Activated T-helper 1 cell treated with anti-CD3 and anti-CD28 coated beads, Interleukin-12 subunit alpha, Interleukin-12 subunit beta, Interleukin-2, Interleukin-4 antibody, amounts not matched to agents 30 ng/mL and 10 ng/mL and 1 ng/mL, durations not matched to agents 14 hours and 24 hours and 36 hours (primary cell): ENCODE measurements at places on chromosomes 5 and 9.

GRCh38 chr5:72654231-72654630 is 147.0 kb upstream of the ZNF366 start:
- DNase-seq = no peak

GRCh38 chr9:131545786-131546335 is 538 bp downstream of the PRRT1B start:
- no peak for DNase-seq

GRCh38 chr5:151950706-151951105 is 26.1 kb upstream of the GLRA1 start:
- DNase-seq = no peak

DNA sequence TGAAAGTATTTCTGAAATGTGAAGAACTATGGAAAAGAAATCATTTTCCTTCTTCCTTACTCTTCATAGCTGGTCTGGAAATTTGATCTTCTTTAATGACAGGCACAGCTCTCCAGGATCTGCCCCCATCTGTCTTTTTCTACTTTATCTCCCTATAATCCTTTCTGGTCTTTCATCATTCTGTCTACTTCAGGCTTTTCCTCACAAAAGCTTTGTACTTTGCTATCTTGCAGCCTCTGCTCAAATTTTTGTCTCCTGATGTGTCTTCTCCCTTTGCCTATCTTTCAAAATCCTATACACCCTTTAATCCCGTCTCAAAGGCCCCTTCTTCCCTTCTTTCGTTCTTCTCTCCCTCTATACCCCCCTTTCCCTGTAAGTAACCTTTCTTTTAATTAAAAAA is 114.9 kb upstream of the ATP10B start:
- DNase-seq = no peak

DNA sequence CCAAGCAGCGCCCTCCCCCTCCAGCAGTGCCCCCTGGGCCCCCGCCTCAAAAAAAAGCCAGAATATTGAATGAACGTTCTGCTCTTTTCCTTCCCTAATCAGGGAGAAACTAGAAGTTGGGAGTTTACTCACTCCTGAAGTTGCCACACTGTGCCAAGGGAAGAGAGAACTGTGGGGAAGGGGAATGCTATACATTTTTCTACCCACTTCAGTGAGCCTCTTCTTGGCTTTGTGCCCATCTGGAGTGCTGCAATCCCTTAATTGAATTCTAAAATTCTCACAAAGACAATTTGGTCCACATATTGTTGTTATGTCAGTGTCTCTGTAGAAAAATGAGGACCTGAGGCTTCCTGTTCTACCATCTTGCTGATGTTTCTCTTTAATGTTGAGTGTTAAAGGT is 443.7 kb downstream of the DIRAS2 start:
- DNase-seq = no peak

DNA sequence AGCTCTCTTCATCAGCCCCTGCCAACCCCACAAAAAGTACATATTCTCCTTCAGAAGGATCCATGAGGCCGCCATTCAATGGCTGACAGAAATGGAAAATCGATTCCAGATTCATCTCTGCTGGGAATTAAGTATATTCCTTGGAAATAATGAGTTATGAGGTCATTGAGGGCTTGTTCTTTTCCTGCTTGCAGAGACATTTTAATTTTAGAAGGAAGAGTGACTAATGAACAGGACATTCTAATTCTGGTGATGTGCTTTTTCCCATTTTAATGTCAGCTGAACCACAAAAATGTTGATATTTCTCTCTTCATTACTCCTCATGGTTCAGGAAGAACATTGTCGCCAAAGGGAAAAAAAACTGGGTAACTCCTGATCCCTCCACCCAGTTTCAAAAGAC is 314.0 kb downstream of the PIK3R1 start:
- DNase-seq = no peak

GRCh38 chr5:32724526-32724925 is 13.4 kb downstream of the NPR3 start:
- no peak for DNase-seq

GRCh38 chr9:114266969-114267368 is 55.9 kb upstream of the ORM1 start:
- DNase-seq = no peak

DNA sequence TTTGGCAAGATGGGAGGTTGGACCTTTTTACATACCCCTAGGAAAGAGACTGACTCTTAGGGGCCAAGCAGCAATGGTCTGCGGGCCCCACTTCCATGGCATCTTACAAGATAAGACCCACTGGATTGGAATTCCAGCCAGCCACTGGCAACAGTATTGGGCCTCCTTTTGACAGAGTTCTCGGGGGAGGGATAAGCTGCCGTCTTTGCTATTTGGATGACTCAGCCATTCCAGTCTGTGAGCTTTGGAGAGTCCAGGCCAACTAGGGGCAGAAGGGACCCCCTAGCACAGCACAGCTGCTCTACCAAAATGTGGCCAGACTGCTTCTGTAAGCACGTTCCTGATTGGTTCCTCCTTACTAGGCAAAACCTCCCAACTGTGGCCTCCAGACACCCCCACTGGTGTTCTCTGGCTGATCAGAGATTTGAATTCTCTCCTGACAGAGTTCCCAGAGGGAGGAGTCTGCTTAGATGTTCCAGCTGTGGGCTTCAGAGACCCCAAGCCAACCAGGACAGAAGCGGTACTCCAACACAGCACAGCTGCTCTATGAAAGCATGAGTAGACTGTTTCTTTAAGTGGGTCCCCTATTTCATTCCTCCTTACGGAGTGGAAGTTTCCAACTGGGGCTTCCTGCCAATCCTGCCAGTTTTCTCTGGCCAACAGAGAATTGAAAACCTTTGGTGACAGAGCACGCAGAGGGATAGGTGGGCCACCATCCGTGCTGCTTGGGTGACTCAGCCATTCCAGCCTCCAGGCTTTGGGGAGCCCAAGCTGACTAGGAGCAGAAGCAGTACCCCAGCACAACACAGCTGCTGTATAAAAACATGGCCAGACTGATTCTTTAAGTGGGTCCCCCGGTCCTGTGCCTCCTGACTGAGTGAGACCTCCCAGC is 672.1 kb upstream of the RIOK2 start:
- DNase-seq = no peak

- no peak for DNase-seq
These were observed 157.5 kb upstream of the BRINP1 start for GRCh38 chr9:119526698-119527097.

- DNase-seq = no peak
These were observed 253 bp downstream of the SLC12A2 start for GRCh38 chr5:128083811-128084227.
